ENCODE measurements at places on chromosomes 1 and 21. TPM values are rescaled to one million over a fixed set of nuclear protein-coding genes. Genes with fewer than 3 reads are reported as not detected.

DNA sequence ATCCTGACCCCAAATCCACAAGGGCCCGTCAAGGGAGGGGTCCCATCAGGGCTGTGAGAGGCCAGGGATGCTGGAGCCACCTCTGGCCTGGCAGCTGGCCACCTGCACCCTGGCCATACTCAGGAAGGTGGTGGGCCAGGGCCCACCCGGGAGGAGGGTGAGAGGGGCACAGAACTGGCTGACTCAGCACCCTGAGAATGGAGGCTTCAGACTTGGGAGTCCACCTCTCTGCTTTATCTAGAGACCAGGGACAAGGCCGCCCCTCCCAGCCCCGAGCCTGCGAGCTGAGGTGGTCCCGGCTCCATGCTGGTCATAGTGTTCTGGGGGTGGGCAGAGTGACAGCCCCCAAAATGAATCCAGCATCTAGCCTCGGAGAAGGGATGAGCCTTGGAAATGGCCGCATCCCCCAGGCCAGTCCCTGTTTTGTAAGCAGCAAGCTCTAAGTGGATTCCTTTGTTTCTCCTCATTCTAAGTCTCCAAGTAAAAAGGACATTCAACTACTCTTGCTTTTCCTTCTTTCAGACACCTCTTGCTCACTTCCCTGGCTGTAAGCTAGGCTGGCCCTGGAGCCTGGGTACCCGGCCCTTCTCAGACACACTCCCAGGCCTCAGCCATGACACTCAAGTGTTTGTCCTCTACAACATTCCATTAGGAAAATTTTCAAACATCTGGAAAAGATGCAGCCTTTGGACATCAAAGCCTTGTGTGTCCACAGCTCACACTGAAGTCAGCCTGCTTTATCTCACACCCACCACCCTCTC lies 12.3 kb downstream of the WNT3A start:
- peak; percentile 45 for DNase-seq

Gene S100A1
- total RNA-seq, result 28.5 TPM

- no peak for DNase-seq
Measured at GRCh38 chr1:163875200-163875926, 553.6 kb downstream of the NUF2 start.

- no peak for DNase-seq
Measured at GRCh38 chr1:24643363-24644099, 429 bp downstream of the SRRM1 start.

GRCh38 chr1:160656737-160657136 lies 9.9 kb upstream of the SLAMF1 start:
- DNase-seq, result no peak

- DNase-seq, result no peak
Measured at GRCh38 chr21:27840262-27840661, 873.4 kb upstream of the ADAMTS5 start.

GRCh38 chr21:23471877-23472276 lies 2135.4 kb downstream of the MRPL39 start:
- DNase-seq, result no peak

Measured in breast epithelium (tissue), 4 donors.